ENCODE measurements at places on chromosomes 4 and X.

GRCh38 chr4:181427076-181427475 lies 816.1 kb upstream of the TENM3 start:
- DNase-seq = no peak

DNA sequence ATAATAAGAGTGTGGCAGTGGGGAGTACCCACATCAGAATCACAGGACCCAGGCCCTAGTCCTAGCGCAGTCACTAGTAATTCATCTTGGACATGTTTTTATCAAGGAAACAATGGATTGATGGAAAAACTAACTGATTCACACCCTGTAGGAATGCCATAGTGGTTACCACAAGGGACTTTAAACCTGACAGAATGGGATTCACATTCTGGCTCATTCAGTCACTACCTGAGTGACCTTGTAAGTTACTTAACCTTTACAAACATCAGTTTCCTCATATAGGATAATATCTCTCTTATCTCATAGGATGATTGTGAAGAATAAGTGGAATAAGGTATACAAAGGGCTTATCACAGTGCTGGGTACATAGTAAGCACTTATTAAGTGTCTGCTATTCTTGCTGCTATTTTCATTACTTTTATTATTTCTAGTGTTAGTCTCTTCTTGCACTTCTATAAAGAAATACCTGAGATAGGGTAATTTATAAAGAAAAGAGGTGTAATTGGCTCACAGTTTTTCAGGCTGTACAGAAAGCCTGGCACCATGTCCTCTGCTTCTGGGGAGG lies 247.5 kb upstream of the KLF3 start:
- no peak for DNase-seq

DNA sequence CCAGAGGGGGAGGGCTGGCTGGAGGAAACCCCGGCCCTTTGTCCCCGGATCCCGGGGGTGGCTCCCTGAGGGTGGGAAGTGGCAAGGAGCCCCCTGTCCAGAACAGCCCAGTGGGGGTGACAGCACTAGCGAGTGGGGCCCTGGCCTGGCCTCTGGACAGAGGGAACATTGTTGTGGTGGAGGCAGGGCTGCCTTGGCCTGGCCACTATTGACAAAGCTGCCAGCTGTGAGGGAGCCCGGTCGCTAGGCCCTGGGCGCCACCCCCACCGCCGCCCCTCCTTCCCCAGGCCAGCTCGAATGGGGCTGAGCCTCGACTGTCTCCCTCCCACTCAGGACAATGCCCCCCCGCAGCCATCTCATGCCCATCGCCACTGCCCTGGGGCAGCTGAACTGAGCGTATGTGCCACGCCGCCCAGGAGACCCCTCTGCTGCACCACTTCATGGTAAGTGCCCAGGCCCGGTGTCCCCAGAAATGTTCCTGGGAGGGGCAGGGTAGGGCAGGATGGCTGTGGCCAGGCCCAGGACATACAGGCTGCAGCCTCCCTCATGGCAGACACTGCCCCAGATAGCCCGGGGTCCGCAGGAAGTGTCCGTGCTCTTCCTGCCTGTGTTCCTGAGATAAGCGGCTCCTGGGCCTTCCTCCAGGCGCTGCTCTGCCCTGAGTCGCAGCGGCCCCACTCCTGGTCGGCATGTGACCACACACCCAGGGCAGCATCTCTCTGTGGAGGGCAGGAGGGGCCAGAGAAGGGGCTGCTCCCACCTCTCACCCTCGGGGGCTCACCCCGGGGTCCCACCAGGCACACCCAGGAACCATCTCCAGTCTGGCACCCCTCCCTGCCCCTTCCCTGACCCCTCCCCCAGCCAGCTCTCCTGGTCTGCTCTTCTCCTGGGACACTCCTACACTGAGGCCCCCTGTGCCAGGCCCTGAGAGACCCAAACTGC lies 1.4 kb downstream of the PLXNB3 start:
- DNase-seq = no peak

DNA sequence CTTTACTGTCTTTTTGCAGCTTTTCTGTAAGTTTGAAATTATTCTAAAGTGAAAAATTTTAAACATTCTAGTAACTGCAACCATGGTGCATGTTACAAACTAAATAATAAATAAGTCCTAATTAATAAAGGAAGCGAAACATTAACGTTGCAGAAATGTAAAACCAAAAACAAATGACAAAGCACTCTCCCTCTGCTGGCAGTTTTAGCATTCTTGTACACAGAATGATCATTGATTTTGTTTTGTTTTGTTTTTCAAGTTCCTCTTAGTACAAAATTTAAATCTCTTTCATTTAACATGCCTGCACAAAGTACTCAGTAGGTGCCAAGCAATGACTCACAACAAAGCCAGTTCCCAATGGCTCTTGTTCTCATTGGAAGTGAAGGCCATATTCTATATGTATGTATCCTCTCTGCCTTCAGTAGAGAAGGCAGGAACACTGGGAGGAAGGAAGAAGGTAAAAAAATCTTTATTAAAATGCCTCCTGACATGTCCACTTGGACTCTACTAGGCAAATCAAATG lies 13.7 kb upstream of the TMSB4X start:
- no peak for DNase-seq

DNA sequence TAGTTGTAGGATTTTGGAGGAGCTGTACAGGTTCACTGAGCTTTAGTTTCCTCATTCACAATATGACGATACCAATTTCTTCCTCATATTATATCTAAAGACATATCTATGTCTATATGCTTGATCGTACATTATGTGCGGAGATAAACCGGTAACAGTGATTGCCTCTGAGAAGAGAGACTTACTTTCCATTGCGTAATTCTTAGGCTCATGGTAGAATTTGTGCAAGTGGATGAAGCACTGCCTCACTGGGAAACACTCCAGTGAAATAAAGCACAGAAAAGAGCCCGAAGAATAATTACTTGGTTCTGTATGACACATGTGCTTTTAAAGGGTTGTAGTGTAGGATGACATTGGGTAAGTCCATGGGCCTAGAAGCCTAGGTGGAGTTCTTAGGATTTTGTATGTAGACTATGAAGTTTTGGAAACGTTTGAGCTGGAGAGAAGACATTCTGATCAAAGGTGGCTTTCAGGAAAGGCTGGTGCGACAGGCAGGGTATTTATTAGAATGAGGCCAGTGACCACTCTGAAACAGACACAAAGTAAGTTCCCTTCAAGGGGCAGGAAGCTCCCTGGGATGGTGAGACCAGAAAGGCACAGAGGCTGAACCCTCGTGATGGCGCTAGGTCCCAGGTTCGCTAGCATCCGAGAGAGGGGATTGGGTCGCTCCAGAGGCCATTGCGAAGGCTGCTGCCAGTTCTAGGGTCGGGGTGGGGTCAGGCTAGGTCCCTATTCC lies 649 bp upstream of the VBP1 start:
- no peak for DNase-seq

All from NCI-H1436 treated with DMSO at 0.1 percent for 48 hours (cell line).